ENCODE measurements at places on chromosomes 1 and 21.

DNA sequence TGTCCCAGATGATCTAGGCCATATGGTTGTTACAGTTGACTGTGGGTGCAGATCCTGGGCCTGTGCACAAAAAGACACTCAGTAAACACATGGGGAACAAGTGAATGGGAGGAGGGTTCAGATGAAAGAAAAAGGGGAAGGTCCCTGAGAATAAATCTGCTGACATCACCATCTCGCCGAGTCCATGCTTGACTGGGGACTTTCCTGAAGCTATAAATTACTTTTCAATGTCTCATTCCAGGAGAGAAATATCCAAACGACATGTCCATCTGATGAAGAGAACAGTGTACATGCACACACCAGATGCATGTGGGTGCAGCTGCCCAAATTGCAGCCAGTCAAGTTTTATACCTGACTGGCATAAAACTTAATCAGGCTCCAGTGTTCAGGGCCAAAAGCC, 109.0 kb downstream of the HIVEP3 start:
- no peak for DNase-seq

- DNase-seq = no peak
These were observed 32.6 kb downstream of the GRIK3 start for GRCh38 chr1:37001703-37002102.

DNA sequence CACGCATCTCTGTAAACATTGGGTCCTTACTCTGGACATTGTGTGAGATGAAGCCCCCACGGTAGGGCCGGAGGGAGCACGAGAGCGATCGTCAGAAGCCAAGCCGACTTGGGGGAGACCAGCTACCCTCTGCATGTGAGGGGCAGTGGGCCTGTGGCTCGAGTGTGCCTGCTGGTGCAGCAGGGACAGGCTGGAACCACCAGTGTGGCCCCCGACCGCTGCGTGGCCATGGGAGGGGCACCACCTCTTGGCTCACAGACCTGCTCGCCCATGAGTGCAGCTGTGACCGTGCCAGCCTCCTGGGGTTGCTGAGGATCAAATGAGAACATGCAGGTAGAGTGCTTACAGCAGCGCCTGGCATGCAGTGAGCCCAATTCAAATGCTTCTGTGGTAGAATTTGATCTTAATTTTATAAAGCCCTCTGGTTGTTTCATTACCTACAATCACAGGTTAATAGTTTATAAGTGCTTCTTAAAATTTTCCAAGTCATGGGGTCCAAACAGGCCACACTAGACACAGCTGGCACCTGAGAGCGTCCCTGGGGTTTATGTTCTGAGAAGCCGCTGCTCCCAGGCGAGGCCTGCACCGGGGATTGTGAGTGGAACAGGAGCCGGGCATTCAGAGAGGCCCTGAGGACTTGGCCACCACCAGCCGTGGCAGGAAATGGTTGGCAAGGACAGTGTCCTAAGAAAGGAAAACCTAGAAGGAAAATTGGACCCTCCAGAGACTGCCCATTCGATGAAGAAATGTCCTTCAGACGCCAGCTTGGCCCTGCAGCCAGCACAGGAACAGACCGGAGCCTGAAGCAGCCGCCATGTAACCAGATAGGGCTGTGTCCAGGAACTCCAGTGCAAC, 22.6 kb upstream of the ADARB1 start:
- no peak for DNase-seq

GRCh38 chr1:92481971-92482664, 4.6 kb downstream of the GFI1 start:
- DNase-seq = peak; percentile 19

DNA sequence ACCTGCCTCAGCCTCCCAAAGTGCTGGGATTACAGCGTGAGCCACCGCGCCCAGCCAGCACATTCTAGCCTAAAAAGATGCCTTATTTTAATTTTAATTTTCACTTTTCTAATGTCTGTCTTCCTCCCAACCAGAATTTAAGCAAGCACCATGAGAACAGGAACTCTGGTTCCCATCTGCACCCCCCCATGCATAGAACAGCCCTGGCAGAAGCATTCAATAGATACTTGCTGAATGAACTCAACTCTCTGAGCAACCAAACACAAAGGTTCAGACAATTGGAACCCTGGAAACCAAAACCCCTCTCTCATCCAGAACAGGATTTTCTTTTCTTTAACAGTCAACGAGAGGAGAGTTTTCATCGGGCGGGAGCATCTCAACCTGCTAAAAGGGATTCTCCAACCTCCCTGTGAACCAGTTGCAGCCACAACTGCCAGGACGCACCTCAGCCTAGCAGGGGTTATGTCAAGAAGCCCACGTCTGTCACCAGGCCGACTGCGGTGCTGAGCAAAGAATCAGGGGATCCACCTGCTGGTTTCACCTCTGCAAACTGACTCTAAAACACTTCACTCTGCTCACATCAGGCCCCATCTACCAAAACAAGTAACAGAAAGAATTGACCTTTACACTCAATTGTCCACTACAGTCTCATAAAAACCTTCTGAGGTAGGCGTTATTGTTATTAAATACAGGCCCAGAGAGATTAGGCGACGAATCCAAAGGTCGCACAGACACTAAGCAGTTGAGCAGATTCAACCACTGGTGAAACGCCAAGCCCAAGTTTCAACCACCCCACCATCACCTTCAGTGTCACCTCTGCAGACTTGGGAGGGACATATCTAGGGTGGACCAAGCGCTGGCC, 1.7 kb downstream of the KIAA2013 start:
- no peak for DNase-seq

- DNase-seq = no peak
These were observed 193.4 kb downstream of the PRDM2 start for GRCh38 chr1:13893409-13893821.

GRCh38 chr1:180260541-180260940, 30.5 kb downstream of the LHX4 start:
- DNase-seq = no peak

Data from activated CD4-positive, alpha-beta T cell treated with anti-CD3 and anti-CD28 coated beads for 4 hours (primary cell).